Fibroblast of skin of left quadriceps (primary cell): ENCODE measurements at places on chromosomes 7 and 10.

GRCh38 chr7:154916856-154917807 lies 85.8 kb downstream of the PAXIP1 start:
- no peak for DNase-seq

DNA sequence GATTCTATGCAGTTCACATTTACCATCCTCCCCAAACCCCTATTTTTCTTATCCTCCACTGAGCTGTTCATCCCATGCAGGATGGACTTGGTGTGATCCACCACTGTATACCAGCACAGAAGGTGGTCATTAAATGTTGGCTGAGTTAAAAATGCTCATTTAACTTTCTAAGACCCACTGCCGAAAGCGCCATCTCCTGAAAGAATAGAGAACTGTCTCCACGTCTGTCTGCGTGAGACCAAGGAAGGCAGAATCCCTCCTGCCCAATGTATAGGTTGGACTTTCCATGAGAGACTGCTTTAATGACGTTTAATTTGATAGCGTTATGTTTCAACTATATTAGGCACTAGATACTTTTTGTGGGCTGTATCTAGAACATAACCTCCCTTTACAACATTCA lies 124.3 kb downstream of the GPAM start:
- DNase-seq: no peak

DNA sequence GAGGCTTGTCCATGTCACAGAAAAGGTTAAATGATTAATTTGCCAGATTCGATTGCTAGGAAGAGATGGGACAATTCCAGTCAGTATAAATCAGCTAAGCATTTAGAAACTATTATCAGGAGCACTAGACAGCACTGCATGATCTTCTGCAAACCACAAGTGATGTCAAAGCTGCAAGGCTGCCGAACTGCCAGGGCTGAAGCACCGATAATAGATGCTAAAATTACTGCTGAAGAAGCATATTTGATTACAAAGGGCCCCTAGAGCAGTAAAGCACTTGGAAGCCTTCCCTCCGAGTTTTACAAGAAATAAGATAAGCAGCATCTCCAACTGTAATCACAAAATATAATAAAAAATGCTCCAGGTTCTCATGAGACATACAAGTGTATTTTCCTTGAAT lies 40.6 kb downstream of the RNLS start:
- DNase-seq: no peak

DNA sequence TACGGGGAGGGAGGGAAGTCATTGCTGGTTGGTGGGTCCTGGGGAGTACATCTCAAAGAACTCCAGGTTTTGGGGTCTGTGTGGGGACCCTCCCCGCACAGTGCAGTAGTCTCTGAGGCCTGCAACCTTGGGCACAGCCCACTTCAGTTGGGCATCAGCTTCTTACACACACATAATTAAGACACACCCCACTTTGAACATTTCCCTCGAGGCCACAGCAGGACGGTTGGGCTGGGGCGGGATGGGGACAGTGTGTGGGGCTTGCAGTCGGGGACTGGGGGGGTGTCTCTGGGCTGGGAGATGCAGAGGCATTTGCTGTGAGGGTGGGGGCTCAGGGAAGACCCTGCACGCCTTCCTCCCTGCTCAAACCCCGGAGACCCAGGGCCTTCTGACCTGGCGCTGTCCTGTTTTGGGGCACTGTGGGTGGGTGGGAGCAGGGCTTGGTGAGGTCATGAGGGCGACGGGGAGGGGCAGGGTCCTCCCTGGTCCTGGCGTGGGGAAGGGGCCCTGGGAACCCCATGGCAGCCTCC lies 1.3 kb downstream of the LFNG start:
- DNase-seq: no peak

GRCh38 chr10:123640016-123640535 lies 26.1 kb upstream of the GPR26 start:
- no peak for DNase-seq

DNA sequence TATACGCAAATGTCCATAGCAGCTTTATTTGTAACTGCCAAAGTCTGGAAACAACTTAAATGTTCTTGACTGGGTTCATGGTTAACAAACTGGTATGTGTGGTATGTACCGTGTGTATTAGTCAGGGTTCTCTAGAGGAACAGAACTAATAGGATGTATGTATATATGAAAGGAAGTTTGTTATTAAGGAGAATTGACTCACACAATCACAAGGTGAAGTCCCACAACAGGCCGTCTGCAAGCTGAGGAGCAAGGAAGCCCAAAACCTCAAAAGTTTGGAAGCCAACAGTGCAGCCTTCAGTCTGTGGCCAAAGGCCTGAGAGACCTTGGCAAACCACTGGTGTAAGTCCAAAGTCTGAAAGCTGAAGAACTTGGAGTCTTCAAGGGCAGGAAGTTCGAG lies 66.8 kb downstream of the TMEM168 start:
- no peak for DNase-seq

DNA sequence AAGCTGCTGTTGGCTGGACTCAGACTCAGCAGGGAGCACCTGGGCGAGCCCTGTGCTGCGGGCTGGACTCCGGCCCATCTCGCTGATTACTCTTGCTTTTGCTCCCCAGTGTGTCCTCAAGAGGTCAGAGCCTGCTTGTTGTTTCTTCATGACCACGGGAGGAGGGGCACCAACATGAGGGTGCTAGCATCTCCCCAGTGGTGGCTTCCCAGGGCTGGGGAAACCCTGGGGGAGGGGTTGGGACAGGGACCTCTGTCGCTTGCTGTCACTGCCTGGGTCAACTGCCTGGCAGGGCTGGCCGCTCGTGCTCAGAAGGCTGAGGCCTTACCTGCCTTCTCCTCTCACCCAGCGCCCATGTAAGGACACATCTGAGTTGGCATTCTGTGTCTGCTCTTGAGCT lies 152.3 kb upstream of the SHH start:
- DNase-seq: no peak

DNA sequence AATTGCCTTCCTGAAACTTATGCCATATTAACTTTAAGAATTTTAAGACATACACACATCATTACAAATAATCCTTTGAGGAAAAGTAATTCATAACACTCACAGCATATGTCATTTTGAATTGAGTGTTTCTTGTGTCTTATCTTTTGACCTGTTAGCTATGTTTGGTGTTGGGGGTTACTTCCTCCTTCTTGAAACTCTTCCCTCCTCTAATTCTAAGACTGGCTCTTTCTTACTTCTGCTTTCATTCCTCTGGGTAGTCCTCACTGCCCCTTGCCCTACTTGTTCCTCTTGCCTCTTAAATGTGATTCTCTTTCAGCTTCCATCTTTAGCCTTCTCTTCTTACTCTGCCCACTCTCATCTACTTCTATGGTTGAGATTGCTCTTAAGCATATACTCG lies 28.3 kb upstream of the PIP4K2A start:
- DNase-seq: no peak

GRCh38 chr10:35903021-35903420 lies 260.9 kb upstream of the FZD8 start:
- DNase-seq: no peak

GRCh38 chr10:7857262-7857661 lies 39.0 kb downstream of the TAF3 start:
- DNase-seq: no peak

DNA sequence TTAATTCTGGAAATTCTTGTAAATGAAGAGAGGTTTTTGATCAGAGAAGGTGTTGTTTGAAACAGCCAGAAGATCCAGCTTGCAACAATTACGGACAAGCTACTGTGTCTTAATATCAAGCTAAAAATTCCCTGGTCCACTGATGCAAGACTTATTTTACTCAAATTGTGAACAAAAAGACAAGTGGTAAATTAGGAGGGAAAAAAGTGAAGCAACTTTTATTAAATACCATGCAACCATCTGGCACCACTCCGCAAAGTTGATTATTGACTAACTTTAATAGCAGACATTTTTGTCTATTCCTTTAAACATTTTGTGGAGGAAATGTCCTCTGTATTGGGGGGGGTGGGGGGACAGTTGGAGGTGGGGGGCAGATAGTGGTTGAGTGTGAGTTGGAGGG lies 5.1 kb upstream of the CAV2 start:
- no peak for DNase-seq

- no peak for DNase-seq
Observed at GRCh38 chr10:125199270-125199669, 38.9 kb upstream of the CTBP2 start.

DNA sequence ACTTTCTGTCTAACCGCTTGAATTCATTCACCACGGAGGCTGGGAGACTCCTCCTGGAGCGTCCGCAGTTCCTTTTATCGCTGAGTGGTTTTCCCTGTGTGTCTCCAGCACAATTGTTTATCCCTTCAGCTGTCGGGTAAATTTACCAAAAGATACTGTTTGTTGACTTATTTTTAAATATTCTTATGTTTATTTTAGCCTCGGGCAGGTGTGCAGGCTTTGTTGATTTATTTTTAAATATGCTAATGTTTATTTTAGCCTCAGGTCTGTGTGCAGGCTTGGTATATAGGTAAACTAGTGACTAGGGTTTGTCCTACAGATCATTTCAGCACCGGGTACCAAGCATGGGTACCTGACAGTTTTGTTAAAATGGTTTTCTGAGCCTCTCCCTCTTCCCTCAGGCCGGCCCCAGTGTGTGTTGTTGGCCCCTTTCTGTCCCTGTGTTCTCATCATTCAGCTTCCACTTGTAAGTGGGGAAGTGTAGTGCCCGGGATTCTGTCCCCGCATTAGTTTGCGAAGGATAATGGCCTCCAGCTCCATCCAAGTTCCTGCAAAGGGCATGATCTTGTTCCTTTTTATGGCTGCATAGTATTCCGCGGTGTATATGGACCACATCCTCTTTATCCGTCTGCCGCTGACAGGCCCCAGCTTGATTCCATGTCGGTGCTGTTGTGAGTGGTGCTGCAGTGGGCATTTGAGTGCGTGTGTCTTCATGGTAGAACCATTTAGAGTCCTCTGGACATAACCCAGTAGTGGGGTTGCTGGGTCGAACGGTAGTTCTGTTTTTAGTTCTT lies 5.3 kb downstream of the GET4 start:
- DNase-seq: no peak

DNA sequence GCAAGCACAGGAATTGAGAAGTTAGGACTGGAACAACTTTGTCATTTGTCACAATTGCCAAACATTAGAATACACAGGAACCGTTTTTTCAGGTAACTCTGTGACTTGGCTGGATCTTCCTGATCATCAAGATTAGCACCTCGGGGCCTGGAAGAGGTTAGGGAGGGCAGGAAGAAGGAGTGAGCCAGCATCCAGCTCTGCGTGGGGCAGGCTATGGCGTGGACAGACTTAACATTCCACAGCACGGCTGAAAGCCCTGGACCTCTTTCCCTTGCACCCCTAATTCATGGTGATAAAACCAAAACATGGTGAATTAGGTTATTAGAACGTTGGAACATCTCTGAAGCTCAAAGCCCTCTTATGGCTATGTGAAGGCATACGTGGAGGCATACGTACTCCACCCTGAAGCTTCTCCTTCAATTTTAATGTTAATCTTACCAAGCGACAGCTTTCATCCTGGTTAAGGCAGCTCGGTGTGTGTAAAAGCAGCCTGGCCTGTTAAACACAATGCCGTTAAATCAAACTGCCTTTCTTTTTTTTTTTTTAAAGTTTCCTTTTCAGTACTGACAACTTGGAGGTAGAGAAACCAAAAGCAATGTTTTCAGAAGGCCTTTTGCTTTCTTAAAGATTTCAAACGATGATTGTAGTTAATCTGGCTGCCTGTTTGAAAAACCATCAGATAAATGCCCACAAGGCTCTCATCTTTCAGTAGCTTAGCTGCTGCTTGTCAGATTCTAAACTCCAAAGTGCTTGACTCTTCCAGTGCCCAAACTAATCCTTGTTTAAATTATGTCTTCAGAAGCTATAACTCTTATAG lies 4.5 kb downstream of the GRK5 start:
- DNase-seq: no peak

DNA sequence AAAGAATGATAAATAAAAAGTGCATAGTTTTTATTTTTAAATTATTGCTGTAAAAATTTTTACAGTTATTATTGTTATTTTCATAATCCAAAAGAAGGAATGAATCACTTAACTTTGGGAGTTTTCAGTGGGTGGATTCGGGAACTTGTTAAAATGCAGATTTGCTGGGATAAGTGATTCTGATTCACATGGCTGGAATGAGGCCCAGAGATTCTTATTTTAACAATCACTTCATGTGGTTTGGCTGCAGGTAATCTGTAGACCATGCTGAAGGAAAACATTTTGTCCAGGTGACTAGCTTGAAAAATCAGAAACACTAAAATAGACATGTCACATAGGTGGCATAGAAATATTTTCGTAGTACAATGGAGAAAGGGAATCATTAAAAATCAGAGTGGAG lies 13.9 kb downstream of the CROT start:
- DNase-seq: no peak

- no peak for DNase-seq
Observed at GRCh38 chr10:17353568-17354300, 100.7 kb downstream of the ST8SIA6 start.

DNA sequence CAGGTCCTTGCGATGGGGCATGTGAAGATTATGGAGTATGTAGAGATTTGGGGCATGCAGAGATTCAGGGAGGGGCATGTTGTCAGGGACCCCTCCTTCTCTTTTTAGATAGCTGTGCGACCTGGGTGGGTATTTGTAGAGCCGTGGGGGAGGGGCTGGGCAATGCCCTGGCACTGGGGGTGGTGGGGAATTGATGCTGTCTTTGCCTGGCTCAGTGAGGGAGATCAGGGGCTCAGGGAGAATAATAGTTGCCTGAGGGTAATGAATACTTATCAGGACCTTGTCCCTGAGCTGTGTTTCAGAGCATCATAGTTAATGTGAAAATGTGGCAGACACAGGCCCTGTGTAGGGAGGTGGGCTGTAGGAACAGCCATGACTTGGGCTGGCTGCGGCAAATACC lies 3.5 kb downstream of the RAMP3 start:
- no peak for DNase-seq

DNA sequence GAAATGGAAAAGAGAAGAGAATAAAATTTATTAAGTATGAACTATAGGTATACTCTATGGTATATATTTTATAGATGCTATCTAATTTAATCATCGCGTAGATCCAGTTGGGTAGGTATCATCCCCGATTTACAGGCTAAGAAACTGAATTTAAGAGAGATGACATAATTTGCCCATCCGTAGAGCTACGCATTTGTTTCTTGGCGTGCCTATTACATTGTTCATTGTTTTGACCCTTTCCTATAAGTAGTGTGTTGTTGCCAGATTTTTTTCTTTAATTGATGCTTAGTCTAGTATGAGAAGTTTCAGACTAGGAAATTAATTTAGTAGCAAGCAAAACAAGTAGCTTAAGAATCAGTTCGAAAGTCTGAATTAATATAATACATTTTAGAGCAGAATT lies 205.7 kb upstream of the NPSR1 start:
- no peak for DNase-seq
